Kasumi-1 (cell line): ENCODE measurements at places on chromosomes 5 and 9.

DNA sequence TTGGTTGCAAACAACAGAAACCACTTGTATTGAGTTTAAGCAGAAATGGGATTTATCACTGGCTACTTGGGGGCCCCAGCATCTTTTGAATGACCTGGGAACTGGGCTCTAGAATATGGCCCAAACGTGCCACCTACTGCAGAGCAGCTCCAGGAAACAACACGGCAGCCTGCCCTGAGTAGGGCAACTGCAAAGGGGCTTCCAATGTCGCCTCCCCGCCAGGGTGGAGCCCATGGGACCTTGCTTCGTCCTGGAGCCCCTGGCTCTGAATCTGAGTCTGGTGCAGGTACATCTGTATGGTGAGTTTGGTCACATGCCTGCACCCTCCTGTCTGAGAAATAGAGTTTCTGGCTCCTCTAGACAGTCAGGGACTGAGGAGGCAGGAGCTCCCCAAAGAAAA is 38.6 kb downstream of the BOD1 start:
- no peak for DNase-seq

DNA sequence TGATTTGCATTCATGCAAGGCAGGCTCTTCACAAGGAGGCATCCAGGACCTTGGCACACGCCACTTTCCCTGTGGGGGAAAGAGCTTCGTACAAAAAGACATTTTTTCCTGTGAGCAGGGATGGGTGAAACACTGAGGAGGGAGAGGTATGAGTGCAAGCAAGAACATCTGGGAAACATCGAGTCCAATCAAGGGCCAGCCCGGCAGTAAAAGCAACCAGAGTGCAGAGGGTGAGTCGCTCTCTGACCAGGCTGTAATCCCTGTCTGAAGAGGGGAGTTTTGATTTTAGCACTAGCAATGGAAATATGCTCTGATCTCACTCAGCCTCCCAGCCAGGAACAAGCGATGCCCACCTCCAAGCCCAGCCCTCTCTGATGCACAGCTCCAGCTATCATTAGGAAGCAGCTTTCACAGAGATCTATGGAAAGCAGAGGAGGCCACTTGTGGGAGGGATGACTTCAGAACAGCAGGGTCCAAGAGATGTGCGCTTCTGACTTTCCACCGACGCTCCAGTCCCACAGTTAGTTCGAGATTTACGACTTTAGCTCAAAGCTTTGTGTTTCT is 211.0 kb upstream of the ADAMTS16 start:
- no peak for DNase-seq

DNA sequence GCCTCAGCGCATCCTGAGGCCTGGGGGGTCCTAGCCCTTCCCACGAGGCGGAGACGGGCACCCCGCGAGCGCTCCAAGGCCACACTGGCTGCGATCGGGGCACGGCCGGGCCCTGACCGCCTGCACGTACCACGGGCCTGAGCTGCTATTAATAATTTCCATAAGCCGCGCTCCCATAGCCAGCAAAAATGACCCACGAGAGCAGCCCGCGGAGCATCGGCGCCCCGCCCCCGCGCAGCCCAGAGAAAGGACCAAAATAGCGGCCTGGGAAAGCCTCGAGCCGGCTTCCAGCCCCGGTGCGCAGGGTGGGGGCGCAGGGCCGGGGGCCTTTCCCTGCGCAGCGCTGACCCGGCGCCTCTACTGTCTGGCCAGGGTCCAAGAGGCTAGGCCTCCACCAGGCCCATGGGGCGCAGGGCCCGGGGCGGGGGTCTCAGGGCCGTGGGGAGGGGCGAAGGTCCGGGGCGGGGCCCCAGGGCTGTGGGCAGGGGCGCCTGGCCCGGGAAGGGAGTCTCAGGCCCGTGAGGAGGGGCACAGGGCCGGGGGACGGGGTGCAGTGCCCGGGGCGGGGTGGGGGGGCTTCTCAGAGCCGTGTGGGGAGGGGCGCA is 54.4 kb downstream of the EXD3 start:
- DNase-seq: no peak

DNA sequence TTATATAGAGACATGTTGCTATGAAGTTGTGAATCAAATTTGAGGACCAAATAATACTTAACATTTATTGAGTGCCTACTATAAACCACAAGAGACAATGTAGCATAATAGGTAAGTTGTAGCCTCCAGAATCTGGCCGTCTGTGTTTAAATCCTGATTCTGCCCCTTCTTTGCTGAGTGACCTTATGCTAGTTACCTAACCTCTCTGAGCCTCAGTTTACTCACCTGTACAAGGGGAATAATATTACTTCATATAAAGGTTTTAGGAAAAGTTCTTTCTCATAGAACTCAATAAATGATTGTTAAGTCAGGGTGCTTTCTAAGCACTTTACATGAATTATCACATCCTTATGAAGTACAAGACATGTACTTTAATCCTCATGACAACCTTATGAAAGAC is 120.6 kb downstream of the NDUFS4 start:
- no peak for DNase-seq

DNA sequence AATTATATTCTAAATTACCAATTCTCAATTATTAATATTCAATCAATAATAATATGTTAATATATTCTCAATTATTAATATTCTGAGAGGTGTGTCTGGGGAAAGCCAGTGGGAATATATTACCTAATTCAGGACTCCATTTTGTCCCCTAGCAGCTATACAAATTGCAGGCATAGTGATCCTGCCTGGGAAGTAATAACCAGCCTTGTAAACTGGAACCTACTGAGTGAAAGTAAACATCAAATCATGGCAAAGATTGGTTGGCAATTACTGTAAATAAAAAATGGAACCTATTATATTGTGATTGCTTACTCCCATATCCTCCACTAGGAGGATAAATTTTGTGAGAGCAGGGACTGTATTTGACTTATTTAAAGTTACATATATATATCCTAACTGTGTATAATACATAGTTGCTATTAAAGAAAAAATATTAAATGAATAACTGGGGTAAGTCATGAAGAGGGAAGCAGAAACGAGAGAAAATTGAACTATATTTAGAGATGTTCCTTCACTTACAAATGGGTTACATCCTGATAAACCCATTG is 150.5 kb upstream of the ELL2 start:
- no peak for DNase-seq

GRCh38 chr5:386432-387341 is 56.3 kb upstream of the EXOC3 start:
- DNase-seq: no peak

DNA sequence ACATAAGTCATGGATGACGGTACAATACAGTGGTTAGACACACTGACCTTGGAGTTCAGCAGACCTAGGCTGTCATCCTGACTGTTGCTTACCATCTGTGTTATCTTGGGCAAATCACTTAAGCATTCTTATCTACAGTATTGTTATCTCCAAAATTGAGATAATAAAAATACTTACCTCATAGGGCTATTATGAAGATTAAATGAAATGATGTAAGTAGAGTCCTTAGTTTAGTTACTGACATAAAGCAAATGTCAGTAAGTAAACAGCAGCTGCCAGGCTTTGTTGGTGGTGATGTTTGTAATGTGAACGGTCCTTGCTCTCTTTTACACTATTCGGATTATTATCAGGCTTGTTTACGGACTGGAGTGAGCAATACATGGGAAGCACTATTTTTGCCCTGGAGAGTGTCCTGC is 107.3 kb upstream of the DPYSL3 start:
- no peak for DNase-seq

- DNase-seq: no peak
Observed at GRCh38 chr5:170342153-170342725, 44.7 kb upstream of the LCP2 start.

DNA sequence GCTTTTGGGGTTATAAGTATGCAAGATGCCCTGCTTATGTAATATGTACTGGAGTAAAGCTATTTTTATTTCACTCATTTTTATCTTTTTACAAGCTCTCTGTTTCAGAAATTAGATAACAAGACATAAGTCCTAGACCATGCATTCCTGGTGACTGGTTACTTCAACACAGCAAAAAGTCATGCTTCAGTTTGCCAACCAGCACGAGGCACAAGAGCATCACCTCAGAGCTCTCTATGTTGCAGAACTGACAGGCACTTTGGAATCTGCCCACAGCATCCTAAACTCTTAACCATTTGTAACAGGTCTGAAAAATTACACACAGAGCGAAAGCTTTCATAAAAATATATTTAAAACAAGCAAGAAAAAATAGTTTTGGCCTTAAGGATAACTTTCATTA is 112.8 kb downstream of the MARCHF11 start:
- DNase-seq: no peak

DNA sequence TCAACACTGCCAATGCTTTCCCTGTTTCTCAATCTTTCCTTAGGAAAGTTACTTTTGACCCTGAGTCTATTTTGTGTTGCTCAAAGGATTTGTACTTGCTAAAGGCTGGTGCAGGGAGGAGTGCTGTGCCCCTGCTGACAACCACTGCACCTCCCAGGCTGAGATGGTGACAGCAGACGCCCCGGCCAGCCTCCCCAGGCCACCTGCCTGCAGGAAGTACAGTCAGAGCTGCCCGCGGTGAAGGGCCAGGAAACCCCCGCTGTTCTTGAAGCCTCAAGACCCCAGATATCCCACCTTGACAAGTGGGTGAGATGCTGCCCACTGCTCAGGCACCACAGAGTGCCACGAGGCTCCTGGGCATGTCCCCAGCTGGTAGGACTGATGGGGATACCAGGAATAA is 44.2 kb upstream of the CKMT2 start:
- DNase-seq: no peak
